Bronchial epithelial cell (primary cell): ENCODE measurements at places on chromosomes 1 and 21.

- DNase-seq: no peak
Measured at GRCh38 chr21:18218331-18218730, 26.3 kb upstream of the CHODL start.

GRCh38 chr1:63757334-63757733 lies 16.5 kb upstream of the ROR1 start:
- no peak for DNase-seq

GRCh38 chr1:234639961-234640360 lies 30.0 kb upstream of the IRF2BP2 start:
- DNase-seq: no peak

- no peak for DNase-seq
Measured at GRCh38 chr1:41704196-41704595, 214.5 kb downstream of the HIVEP3 start.

DNA sequence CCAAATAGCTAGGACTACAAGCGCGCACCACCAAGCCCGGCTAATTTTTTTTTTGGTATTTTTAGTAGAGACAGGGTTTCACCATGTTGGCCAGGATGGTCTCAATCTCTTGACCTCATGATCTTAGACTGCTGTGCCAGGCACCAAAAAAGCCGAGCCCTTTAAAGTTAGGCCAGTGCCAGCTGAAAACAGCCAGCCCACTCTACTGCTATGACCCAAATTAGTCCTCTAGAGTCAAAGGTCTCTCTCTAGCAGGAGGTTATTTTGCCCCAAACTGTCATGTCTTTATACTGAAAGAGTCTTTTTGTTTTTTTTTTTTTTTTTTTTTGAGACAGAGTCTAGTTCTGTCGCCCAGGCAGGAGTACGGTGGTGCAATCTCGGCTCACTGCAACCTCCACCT lies 9.7 kb upstream of the HHIPL2 start:
- DNase-seq: no peak

DNA sequence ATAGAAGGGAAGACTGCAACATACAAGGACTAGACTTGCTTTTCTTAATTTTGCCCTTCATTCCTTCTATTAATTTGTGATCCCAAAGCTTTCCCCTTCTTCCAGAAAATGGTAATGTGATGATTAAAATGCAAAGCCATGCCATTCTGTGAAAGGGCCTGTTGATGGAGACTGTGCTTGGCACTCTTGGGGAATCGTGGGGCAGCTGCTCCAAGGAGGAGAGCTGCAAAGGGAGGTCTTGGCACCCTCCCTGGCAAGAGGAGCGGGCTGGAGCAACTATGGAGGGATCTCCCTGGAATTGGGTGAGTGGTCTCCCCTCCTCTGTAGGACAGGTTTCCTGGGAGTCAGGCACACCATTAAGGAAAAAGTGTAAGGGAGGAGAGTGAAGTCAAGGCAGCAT lies 16.6 kb downstream of the CACNA1S start:
- DNase-seq: no peak

GRCh38 chr1:223330466-223330865 lies 33.5 kb downstream of the SUSD4 start:
- DNase-seq: no peak

- DNase-seq: no peak
Measured at GRCh38 chr21:30935889-30936168, 54.4 kb upstream of the KRTAP11-1 start.

DNA sequence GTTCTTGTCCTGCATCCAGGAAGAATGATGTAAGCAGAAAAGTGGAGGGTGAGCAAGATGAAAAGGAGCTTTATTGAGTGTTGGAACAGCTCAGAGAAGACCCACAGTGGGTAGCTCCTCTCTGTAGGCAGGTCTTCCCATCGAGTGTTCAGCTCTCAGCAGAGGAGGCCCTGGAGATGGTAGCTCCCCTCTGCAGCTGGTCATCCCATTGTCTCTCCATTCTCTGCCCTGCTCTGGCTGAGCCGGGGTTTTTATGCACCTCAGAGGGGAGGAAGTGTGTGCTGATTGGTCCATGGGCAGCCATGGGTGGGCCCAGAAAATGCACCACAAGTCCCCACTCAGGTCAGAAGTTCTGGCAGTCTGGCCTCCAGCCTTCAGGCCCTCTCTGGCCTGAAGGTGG lies 713.7 kb downstream of the MATN1 start:
- DNase-seq: no peak

GRCh38 chr1:56584910-56585528 lies 5.7 kb upstream of the PLPP3 start:
- DNase-seq: peak; percentile 54

DNA sequence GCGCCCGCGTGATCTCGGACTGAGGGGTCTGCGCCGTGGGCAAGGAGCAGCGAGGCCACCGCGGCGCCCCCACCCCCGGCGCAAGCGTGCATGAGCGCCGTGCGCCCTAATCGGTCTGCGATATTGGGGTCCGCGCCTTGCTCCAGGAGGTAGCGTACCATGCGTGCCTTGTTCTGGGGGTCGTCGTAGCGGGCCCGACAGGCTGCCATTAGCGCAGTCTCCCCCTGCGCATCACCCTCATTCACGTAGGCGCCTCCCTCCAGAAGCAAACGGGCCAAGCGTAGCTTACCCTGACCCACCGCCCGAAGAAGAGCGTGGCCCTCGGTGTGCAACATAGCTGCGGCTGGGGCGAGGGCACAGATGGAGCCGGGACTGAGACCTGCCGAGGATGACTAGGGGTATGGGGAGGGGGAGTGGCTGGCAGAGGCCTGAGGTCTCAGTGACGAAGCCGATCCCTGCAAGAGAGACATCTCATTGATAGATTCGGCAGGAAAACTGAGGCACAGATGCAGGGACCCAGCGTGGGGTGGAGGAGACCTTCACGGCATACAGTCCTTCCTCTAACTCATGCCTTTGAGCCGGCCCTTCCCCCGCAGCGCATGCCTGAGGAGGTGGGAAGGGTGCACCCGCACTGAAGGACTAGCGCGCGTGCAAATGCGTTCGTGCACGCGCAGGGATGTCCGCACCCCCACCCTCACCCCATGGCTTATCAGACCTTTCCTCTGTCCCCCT lies 2.8 kb downstream of the ANKRD34A start:
- no peak for DNase-seq

- no peak for DNase-seq
Measured at GRCh38 chr1:87108814-87109411, 194.5 kb downstream of the HS2ST1 start.

DNA sequence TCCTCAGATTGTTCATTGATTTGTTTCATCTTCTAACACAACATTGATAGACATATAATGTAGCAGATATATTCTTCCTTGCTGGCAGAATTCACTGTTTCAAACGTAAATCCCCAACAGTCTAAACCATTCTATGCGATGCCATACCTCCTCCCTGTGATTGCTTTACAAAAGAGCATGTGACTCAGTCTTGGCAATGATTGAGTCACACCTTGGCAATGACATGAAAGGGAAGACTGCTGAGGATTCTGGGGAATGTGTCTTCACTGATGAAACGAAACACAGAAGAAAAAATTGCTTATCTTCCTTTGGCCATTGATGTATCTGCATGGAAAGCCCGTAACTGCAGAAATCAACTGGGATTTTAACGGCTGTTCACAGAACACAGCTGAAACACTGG lies 409.6 kb upstream of the ZRANB2 start:
- peak; percentile 80 for DNase-seq

DNA sequence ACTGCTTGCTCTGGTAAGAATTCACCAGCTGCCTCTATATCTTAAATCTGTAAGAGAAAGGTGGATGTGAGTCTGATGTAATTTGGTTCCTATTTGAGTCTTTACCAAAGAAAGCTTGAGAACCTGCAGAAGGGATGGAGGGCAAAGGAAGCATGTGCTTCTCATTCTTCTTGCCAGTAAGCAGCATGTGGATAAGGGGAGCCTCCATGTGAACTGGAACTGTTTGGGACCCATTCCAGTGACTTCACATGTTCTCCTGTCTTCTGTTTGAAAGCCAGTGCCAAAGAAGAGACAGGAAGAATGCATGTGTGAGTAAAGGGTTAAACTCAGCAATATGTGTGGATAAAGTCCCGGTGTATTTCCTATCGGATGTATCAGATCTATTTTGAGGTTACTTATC lies 119.6 kb upstream of the ADGRL2 start:
- no peak for DNase-seq

- DNase-seq: no peak
Measured at GRCh38 chr1:201222125-201222524, 31.5 kb downstream of the IGFN1 start.

GRCh38 chr1:234770924-234771540 lies 161.1 kb upstream of the IRF2BP2 start:
- DNase-seq: no peak

GRCh38 chr1:231976231-231976630 lies 349.6 kb downstream of the DISC1 start:
- no peak for DNase-seq

- DNase-seq: no peak
Measured at GRCh38 chr1:42944246-42944928, 14.3 kb downstream of the SLC2A1 start.

GRCh38 chr1:180912211-180912800 lies 391 bp upstream of the KIAA1614 start:
- no peak for DNase-seq

- DNase-seq: no peak
Measured at GRCh38 chr1:205584732-205585131, 47.1 kb downstream of the ELK4 start.

DNA sequence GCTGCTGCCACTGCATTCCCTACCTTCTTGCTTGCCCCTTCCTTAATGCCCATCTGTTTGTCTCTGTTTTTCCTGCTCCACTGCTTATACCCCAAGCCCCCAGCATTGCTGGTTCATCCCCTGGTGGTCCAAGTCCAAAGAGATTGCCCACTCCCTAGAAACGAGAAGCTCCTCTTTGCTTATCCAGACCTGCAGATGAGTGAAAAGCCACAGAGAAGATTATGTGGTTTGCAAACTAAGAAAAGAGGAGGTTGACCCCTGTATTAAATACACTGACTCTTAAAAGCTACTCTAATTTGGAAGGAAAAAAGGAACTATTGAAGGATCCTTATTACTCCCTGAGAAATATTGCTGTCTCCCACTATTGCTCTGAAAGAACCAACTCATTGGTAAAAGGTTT lies 146.8 kb upstream of the RAB4A start:
- no peak for DNase-seq

GRCh38 chr1:226061841-226062557 lies 517 bp upstream of the H3-3A start:
- peak; percentile 52 for DNase-seq
